ENCODE measurements at places on chromosomes 6 and 20. TPM values are rescaled to one million over a fixed set of nuclear protein-coding genes. Genes with fewer than 3 reads are reported as not detected.

LAMP5 gene
- total RNA-seq, result not detected

PDYN gene
- total RNA-seq, result not detected

DNA sequence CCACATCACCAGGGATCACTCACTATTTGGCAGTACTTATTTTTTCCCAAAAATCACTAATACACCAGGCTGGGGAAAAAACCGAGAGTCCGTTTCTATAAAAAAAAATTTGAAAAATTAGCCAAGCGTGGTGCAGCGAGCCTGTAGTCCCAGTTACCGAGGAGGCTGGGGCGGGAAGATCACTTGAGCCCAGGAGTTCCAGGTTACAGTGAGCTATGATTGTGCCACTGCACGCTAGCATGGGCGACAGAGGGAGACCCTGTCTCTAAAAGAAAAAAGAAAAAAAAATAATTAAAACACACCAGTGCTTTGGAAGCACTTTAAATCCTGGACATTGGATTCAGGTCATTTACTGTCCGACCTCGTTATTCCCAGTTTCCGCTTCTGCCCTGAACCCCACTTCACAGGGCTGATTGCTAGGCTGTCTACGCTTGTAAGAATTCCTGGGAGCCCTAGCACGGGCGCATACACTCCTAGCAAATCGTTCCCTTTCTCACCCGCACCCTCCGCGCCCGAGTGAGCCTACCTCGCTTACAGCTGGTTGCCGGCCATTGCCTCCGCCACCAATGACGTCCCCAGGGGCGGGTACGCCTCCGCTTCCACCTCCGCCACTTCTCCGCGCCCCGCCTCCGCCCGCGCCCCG lies at the start of gene TPMT:
Gene TPMT, minus strand, starts transcription at position 571 of the 643 bp plus-strand sequence. CDS start 5,950 bp downstream, outside the sequence.
- no peak for DNase-seq

- no peak for DNase-seq
Measured at GRCh38 chr6:44500074-44500473, 112.6 kb downstream of the CDC5L start.

GRCh38 chr6:135938576-135939207 lies 87.2 kb downstream of the PDE7B start:
- DNase-seq, result no peak

GRCh38 chr6:54601600-54602300 lies 244.8 kb upstream of the FAM83B start:
- DNase-seq, result no peak

- DNase-seq, result no peak
Measured at GRCh38 chr6:45185403-45186251, 142.5 kb upstream of the RUNX2 start.

DNA sequence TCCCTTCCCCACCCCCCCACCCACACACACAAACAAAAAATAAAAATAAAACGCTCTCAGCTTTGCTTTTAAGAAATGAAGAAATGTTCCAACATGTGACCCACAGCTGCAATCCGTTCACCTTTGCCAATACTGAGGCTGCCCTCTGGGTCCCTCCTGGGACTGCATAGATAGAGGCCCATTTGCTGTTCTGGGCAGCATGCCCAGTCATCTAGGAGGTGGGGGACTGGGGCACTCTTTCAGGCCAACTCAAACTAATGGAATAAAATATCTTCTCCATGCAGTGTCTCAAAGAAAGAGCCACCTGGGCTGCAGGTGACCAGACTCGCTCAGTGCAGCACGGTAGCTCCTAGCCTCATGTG lies 79.9 kb downstream of the SLC22A3 start:
- no peak for DNase-seq

DNA sequence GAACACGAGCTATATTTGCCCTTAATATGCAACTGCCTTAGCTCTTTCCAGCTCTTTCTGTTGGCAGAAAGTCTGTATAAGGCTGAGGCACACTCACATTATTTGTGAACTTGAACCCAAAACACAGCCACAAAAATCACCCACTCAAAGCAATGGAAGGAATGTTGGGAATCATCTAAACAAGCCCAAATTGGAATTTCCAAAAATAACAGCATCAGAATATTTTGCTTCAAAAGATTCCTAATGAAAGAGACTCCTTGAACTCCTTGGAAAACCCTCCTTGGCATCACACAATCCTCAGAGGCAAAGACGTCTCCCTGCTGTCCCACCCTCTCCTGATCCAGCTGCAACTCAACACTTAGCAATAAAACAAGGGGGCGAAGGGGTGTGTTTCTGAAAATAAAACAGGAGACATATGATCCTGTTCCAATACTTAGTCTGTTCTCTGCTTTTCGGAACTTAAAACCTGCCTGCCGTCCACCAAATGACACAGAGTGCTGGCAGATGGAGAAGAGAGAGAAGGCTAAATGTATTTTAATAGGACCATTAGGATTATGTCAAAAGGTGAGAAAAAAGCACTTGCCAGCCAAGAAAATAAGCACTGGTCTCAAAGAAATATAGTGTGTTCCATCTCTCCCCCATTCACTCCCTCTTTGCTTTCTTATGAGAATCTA lies 320.7 kb upstream of the JARID2 start:
- DNase-seq, result no peak

DNA sequence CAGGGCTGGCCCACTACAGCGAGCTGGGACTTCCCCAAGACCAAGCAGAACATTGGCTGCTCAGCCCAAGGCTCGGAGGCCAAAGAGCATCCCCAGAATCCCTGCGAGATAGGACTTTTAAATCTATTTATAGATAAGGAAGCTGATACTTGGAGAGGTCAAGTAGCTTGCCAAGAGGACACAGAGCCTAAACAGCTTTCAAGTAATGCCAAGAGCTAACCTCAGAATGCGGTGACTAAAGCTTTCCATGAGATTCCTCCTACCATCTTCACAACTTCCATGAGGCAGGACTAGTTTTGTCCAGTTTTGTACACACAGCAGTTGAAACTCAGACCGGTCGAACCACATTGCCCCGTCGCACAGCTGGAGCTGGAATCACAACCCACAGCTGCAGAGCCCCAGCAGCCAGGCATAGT lies 168.1 kb upstream of the TOP1 start:
- DNase-seq, result no peak

DNA sequence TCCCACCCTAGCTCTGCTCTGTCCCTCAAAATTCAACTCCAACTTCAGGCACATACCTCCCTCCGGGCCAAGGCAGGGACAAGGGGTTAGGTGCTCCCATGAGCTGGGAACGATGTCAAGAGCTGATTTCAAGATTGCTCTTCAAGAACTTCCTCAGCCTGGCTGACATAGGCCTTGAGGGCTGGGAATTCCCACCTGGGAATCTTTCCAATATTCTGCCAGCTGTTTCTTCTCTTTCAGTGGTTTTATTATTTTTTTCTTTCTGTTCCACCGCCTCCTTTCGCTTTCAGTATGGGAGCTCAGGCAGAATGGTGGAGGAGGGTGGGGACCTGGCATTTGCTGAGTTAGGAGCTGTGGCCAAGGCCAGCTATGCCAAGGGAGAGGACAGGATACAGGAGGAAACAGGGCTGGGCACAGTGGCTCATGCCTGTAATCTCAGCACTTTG lies 33.7 kb downstream of the SRSF3 start:
- no peak for DNase-seq

RIPOR3 gene
- not detected for total RNA-seq

RAD21L1 gene
- total RNA-seq, result not detected

GRCh38 chr6:30494291-30494861 lies 5.1 kb downstream of the HLA-E start:
- no peak for DNase-seq

GRCh38 chr6:125780540-125781313 lies 10.0 kb upstream of the NCOA7 start:
- peak; percentile 56 for DNase-seq

TOMM6 gene
- 316 TPM for total RNA-seq

DNA sequence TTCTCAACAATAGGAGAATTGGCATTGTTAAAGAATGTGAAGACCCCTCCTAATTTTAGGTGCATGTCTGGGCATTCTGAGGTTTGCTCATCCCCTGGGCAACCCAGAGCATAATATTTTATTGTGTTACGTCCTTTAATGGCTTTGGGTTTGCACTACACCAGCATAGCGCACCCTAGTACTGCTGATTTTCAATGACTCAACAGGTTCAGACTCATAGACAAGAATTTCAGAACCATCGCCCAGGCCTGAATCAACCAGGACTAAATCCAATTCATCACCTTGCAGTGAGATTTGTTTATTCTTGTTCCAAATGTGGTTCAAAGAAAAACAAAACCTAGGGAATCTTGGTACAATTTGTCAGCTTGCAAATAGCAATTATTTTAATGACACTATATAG lies 137.8 kb upstream of the PHACTR1 start:
- DNase-seq, result no peak

GRCh38 chr20:17662333-17663039 lies 19.6 kb downstream of the RRBP1 start:
- no peak for DNase-seq

NKAPL gene
- total RNA-seq, result not detected

DNA sequence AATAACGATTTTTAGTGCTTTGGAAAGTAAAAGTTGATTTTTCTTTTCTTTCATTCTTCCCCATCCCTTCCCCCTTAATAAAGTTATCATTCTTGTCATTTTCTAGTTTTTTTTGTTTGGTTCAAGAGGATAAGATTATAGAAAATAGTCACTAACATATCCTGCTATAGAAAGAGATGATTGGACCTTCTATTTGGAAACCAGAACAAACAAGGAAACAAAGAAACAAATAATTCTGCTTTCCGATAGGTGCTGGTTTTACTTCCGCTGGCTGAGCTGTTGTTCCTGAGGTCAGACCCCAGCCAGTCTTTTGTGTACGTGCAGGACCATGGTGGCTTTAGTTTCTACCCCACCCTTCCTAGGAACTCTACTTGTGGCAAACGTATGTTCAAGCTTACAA lies at the start of gene CDH26:
Gene CDH26, plus strand, starts transcription at position 301 of the 400 bp plus-strand sequence. CDS start 304 bp downstream, outside the sequence.
- no peak for DNase-seq

DNA sequence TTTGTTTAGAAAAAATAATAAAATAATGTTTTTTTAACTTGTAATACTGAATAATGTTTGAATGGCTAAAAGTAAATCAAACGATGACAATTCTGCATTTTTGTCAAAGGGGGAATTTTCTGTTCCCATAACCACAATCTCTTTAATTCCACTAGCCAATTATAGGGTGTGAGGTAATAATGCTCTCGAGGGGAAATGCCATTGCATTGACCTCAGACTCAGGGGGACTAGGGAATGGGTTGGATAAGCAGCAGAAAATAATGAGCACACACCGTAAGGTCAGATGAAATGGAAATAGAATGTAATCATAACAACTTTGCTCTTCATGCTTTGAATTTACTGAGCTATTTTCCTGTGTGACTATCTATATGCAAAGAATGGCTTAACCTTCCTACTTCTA lies 584.7 kb downstream of the RFPL4B start:
- DNase-seq, result no peak

- DNase-seq, result no peak
Measured at GRCh38 chr6:101986476-101986875, 593.0 kb downstream of the GRIK2 start.

DNA sequence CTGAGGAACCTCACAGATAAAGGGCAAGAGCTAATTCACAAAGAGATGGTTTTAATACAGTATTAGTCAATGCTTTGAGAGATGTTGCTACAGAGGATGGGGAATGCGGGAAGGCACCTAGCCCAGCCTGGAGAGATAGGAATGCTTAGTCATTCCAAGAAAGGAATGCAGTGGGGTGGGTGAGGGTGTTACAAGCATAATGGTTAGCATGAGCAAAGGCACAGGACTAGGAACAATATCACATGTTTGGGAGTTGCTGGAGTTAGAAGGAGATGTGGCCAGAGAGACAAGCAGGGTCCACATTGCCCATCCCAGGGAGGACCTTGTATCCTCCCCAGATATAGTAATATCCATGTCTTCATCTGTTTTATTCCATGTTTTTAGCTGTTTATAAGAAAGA lies 107.0 kb upstream of the OGFRL1 start:
- DNase-seq, result no peak

DNA sequence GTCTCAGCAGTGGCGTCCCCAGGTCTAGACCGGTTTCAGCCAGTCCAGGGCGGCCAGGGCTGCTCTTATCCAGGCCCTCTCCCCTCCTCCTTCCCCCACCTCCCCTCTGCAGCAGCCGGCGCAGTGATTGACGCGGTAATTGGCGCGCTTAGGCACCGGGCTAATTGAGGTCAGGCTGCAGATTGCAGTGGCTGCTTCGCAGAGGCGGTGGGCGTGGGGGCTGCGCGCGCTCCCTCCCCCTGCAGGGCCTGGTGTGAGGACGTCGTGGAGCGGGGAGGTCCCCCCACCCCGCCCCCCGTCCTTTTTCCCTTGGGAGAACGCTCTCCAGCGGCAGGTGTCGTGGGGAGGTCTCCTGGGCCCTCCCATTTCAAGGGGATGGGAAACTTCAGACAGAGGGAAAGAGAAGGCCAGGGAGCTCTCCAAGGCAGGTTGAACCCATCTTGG lies 70.4 kb upstream of the BLCAP start:
- DNase-seq, result no peak

C6orf132 gene
- 0.23 TPM for total RNA-seq

- DNase-seq, result peak; percentile 51
Measured at GRCh38 chr6:31203345-31203979, 33.0 kb upstream of the POU5F1 start.

GRCh38 chr20:32966382-32966781 lies 37.9 kb downstream of the SUN5 start:
- DNase-seq, result peak; percentile 7

DNA sequence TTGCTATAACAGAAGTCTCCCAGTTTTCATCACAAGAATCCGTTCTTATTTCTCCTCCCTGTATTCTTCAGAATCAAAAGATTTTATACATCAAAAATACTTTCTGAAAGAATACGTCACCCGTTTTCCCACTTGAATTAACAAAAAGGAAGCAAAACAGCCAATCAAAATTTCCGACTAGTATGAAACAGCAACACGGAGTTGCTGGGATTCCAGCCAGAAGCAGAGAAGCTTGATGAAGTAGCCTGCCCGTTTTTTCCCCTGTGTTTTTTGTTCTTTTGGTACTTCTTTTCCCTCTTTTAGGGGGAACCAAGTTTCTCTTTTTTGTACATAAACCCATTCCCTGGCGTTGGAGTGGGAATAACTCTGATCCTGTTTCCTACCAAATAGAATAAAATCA lies 14.6 kb downstream of the TXLNB start:
- DNase-seq, result no peak

DNA sequence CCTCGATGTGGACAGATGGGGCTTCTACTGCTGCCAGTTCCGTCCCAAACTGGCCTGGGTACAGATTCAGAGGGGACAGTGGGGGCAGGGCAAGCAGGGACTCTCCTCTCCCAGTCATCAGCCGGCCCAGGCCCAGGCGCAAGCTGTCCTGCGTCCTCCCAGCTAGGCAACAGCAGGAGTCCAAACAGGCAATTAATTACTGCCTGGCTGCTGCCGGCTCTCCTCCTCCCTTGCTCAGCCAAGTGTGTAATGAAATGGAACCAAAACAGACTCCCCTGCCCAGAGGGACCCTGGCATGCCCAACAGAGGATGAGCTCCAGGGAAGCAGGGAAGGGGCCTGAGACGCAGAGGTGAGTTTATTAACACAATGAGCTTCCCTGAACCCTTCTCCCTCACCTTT lies 17.8 kb upstream of the SLC32A1 start:
- no peak for DNase-seq

HNF4A gene
- not detected for total RNA-seq
